Dermis blood vessel endothelial cell (primary cell): ENCODE measurements at places on chromosomes 2 and 18. TPM values are rescaled to one million over a fixed set of nuclear protein-coding genes. Genes with fewer than 3 reads are reported as not detected.

CELF4 gene
- not detected in 2 replicates for total RNA-seq

LYPD1 gene
- 0.34 and 0.51 TPM in 2 replicates for total RNA-seq

IL37 gene
- not detected in 2 replicates for total RNA-seq

PLGLB1 gene
- total RNA-seq = 0.84 and 2.6 TPM in 2 replicates

ANKRD53 gene
- total RNA-seq = 0.51 and 0.74 TPM in 2 replicates

OR6B2 gene
- not detected in 2 replicates for total RNA-seq

CCDC74B gene
- 2.2 and 2.7 TPM in 2 replicates for total RNA-seq

IHH gene
- total RNA-seq = not detected in 2 replicates

AQP12A gene
- total RNA-seq = not detected in 2 replicates

STAT4 gene
- total RNA-seq = 0.51 and 1.6 TPM in 2 replicates

IL1F10 gene
- not detected in 2 replicates for total RNA-seq

SP9 gene
- total RNA-seq = not detected in 2 replicates

TUBA4A gene
- 19.9 and 23.0 TPM in 2 replicates for total RNA-seq
